ENCODE measurements at places on chromosomes 6 and 20.

GRCh38 chr20:8005033-8005432, 14.5 kb downstream of the TMX4 start:
- DNase-seq, result no peak

- DNase-seq, result no peak
Measured at GRCh38 chr6:46893648-46894047, 28.1 kb downstream of the ADGRF5 start.

DNA sequence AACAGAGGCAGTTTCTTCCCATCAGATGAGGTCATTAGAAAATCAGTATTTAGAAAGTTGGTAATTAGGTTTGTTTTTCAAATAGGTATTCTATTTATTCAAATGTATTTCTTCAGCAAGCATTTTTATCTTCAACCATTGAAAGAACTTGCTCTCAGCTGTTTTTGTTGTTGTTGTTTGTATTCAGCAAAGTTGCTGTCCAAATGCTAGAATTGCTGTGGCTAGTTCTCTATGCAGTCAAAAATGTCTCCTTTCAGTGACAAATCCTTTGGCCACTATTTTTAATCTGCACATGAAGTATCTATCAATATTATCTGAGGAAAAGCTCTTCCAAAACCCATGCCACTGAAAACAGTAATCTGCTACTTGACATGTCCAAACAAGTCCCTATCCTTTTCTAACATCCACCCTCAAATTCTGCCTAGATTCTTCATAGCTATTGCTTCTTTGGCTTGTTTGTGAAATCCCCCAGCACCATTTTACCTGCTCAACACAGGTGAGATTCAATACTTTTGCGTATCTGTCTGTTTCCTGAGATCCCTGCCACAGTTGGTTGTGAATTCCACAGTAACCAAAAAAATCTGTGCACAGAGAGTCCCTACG, 1005.4 kb downstream of the GRIK2 start:
- DNase-seq, result no peak

DNA sequence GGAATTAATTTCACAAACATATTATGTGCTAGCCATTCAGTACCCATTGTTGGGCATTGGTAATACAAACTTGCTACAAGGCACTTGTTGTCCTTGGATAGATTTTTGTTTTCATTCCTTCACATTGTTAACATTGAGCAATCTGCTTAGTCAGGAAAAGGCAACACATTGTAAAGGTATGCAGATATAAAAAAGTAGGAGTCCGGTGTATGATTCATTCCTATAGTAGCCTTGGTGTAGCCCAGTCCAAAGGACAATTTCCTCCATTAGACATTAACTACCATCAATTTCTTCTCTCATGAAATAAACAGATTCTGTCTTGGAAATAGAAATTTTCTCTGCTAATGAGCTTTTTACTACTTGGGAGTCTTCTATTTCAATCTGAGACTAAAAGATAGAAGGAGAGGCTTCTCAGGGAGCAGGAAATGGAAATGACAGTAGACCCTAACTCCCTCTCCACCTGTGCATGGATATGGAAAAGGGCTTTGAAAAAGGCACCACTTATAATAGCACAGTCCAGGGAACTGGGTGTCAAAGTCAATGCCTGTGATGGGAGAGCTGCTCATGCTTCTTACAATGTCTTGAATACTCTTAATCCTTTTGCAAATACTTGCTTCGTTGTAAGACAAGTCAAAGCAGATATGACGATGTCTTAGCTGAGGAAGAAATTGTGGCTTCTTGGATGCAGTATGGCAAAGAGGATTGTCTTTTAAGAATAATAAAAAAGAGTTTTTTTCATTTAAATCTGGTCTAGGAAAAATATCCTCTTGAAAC, 369.4 kb upstream of the CITED2 start:
- DNase-seq, result no peak

GRCh38 chr20:2295286-2295685, 515 bp upstream of the TGM3 start:
- DNase-seq, result no peak

GRCh38 chr6:27667657-27668441, 194.9 kb upstream of the ZNF184 start:
- DNase-seq, result no peak

DNA sequence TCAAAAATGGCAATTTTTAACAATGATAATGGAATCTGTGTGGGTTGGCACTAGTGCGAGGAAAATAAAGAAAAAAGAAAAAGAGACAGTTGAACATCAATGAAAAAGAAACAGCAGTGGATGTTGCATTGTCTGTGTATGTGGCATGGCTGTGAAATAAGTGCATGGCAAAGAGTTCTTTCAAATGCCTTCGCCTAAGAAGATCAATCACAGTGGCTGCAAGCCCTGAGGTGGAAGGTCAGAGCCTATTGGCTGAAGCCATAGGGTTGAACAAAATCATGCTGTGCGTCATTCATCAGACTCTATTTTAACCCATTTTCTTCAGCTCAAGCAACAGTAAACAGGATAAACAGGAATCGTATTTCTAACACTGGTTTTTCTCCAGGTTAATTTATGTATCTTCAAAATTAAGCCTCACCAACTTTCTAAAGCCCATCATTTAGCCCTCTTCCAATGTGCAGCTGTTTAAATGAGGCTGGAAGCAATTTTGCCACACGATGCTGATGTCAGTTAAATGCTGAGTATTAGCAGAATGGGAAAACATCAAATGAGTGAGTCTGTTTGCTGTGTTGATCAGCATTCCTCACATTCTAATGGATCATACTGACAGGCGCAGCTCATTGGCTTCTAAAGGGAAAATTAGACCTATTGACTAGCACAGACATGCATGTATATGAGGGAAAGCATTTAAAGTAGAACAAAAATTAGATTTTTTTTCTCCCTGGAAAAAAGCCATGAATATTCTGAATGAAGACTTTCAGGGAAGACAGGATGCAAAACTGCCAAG, 955.9 kb upstream of the EYS start:
- no peak for DNase-seq

DNA sequence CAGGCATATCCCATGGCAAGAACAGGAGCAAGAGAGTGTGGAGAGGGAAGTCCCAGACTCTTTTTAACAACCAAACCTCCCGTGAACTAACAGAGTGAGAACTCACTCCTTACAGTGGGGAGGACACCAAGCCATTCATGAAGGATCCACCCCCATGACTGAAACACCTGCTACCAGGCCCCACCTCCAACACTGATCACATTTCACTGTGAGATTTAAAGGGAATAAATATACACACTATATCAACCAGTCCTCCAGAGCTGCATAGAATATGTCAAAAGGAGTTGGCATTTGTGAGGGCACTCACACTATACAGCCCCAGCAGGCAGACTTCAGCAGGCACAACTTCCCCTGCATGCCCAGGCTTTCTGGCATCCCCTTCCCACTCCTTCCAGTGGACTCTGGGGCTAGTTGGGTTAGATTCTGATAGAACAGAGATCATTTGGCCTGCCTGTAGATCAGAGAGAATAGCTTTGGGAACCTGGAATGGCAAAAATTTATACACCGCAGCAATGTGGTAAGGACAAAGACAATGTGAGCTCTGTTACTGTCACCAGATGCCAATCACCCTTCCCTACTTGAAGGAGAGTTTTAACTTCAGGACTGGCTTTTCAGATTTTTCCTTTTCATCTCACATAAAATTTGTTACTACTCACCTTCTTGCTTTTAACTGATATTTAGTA, 25.2 kb upstream of the TENT5A start:
- no peak for DNase-seq

GRCh38 chr20:35502352-35502751, 27.1 kb downstream of the C20orf173 start:
- DNase-seq, result no peak

- no peak for DNase-seq
Measured at GRCh38 chr20:23449421-23449820, 3.3 kb downstream of the CST11 start.

DNA sequence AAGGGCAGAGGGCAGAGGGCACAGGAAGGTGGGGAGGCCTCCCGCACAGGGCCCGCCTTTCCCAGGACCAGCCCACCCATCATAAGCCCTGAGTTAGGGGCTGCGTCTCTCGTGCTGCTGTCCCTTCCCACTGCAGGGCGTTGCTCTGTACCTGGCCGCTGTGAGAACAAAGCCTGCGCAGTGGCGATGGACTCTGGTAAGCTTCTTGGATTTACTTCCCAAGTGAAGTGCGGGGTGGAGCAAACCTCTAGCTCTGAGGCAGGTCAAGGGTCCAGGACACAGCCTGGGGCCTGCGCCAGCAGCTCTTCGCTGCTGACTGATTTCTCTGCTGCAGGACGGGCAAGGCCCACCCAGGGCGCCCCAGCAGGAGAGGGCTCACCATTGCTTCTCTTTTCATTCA, 23.9 kb downstream of the INSM1 start:
- no peak for DNase-seq
